Vagina (tissue), 2 donors: ENCODE measurements at places on chromosomes 2 and 18. TPM values are rescaled to one million over a fixed set of nuclear protein-coding genes. Genes with fewer than 3 reads are reported as not detected.

SIX2 gene
- 16.7 TPM for total RNA-seq

DRC1 gene
- total RNA-seq, result not detected

RGPD3 gene
- 0.25 TPM for total RNA-seq

RND3 gene
- 62.1 TPM for total RNA-seq

REG1B gene
- total RNA-seq, result not detected

CD8A gene
- 6.9 TPM for total RNA-seq

ZNF892 gene
- 2.7 TPM for total RNA-seq

PRSS56 gene
- not detected for total RNA-seq

DOCK10 gene
- 9.8 TPM for total RNA-seq

DNA sequence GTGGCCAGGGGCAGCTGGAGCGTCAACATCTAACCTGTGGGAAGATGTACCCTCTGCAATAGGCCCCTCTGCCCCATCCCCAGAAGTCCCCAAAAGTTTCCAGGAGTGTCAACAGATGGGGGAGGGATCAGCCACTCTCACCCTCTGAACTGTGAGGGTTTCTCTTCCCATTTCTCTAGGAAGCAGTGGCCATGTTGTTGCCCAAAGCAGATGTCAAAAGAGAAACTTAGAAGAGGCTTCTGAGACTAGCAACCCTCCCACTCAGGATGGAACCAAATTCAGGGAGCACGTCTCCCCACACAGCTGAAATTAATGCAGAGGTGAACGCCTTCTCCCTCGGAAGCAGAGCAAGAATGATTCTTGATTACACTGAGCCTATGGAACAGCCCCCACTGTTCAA, 70.3 kb downstream of the ARL4C start:
- no peak overlapping the region for H3K4me3 ChIP-seq
- no peaks in the 10 kb centered on the region for H3K36me3 ChIP-seq
- no peak overlapping the region for H3K27ac ChIP-seq
- peaks cover 12% of the 10 kb centered on the region for H3K4me1 ChIP-seq
- no peak for DNase-seq

DNA sequence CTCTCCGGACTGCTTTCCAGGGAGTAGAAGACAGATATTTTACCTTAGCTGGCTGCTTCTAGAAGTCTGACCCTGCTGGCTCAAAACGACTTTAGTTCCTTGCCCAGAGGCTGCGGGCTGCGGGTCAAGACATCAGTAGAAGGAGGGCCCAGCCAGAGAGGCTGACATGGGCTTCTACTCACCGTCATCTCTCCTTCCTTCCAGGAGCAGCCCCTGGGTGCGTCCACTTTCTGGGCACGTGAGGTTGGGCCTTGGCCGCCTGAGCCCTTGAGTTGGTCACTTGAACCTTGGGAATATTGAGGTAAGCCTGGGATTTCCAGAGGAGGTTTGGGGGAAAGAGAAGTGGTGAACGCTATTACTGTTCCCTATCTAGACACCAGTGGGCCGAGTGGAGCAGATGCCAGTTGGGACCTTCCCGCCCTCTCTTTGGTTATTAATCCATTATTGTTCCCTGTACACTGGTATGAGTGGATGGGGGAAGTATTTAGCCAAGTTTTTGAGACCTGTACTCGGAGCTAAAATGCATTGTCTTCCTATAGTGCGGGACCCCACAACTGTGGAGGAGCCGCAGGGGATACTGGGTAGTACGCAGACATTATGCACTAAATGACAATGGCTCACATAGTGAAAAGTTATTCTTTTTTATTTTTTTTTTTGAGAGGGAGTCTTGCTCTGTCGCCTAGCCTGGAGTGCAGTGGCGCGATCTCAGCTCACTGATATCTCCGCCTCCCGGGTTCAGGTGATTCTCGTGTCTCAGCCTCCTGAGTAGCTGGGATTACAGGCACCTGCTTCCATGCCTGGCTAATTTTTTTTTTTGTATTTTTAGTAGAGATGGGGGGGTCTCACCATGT, 26.3 kb upstream of the CASP8 start:
- H3K4me1 ChIP-seq, result peaks cover 20% of the 10 kb centered on the region
- no peaks in the 10 kb centered on the region for H3K27me3 ChIP-seq
- no peak for DNase-seq
- H3K36me3 ChIP-seq, result no peaks in the 10 kb centered on the region
- peak overlapping the region; percentile 5 for H3K4me3 ChIP-seq
- peak overlapping the region; percentile 15 for H3K27ac ChIP-seq

DNA sequence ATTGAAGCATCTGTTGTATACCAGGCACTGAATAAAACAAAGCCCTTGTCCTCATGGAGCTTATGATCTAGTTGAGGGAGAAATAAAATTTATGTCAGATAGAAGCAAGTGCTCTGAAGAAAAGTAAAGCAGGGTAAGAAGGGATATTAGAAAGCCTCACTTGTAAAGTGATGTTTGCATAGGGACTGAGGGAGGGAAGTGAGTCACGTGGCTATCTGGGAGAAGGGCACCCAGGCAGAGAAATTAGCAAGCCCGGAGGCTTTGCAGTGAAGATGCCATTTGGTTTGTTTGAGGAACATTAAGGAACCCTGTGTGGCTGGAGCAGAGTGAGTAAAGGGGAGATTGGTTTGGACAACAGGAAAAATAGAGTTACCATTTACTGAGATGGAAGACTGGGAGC, 52.1 kb downstream of the RBBP8 start:
- DNase-seq, result no peak
- no peaks in the 10 kb centered on the region for H3K27me3 ChIP-seq
- H3K4me3 ChIP-seq, result no peak overlapping the region
- H3K4me1 ChIP-seq, result peaks cover 4% of the 10 kb centered on the region
- H3K36me3 ChIP-seq, result no peaks in the 10 kb centered on the region

DNA sequence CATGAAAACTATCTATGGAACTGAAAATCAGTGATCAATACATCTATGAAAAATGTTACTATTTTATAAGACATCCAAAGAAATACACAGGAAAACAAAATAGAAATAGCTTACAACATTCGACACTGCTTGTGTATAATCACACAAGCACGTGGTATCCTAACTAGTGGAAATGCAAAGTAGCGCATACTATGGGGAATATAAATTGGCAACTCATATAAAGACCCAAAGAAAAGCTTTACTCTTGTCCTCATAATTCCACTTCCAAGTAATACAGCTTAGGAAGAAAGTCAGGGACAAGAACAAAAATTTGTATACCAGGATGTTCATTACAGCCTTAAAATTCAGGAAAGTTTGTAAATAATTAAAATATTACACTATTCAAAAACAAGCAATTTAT, 384.6 kb downstream of the NRXN1 start:
- H3K4me1 ChIP-seq, result no peaks in the 10 kb centered on the region
- no peak for DNase-seq
- no peak overlapping the region for H3K4me3 ChIP-seq
- no peak overlapping the region for H3K27ac ChIP-seq
- H3K36me3 ChIP-seq, result no peaks in the 10 kb centered on the region

GRCh38 chr18:31278609-31279071, 39.3 kb upstream of the DSG1 start:
- H3K36me3 ChIP-seq, result no peaks in the 10 kb centered on the region
- peaks cover 15% of the 10 kb centered on the region for H3K4me1 ChIP-seq
- no peak overlapping the region for H3K4me3 ChIP-seq

DNA sequence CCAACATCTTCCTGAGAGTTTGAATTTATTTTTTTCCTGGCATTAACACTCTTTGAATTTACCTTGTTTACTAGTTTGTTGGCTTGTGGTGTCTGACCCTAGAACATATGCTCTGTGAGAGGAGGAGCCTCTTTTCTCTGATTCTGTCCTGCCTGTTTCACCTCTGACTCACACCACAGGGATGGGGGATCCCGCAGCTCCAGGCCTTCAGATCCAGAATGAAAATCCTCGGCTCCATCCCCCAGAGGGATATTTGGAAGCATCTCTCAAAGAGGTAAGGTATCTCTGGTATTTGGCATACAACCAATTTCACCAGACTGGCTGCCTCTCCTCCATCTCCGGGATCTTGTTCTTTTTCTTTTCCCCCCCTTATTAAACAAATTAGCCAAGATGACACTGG, 104.7 kb downstream of the GPR39 start:
- H3K4me1 ChIP-seq, result no peaks in the 10 kb centered on the region
- H3K27me3 ChIP-seq, result no peaks in the 10 kb centered on the region
- no peak overlapping the region for H3K27ac ChIP-seq
- DNase-seq, result no peak
- no peaks in the 10 kb centered on the region for H3K36me3 ChIP-seq

- H3K36me3 ChIP-seq, result no peaks in the 10 kb centered on the region
- no peaks in the 10 kb centered on the region for H3K27me3 ChIP-seq
- DNase-seq, result no peak
- H3K4me3 ChIP-seq, result no peak overlapping the region
Measured at GRCh38 chr2:26534865-26535662, 57.1 kb upstream of the OTOF start.

DNA sequence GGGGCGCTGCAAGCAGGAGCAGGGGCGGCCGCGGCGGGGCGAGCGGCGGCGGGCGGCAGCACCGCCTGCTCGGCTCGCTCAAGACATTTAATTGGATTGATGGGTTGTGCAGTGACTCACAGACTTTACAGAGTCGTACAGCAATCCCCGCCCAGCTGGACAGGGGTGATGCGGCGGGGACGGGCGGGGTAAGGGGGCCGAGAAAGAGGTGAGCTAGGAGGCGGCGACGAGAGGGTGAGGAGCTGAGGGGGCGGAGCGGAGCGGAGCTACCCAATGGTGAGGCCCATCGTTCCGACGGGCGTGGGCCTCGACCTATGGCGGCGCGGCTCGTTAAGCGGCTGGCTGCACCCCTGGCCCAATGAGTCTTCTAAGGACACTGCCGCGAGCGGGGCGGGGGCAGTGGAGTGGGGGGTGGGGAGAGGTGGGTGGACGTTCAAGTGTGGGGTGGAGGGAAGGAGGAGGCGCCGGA, 97.1 kb upstream of the SERTAD2 start:
- H3K4me3 ChIP-seq, result peak overlapping the region; percentile 79
- no peaks in the 10 kb centered on the region for H3K27me3 ChIP-seq
- no peaks in the 10 kb centered on the region for H3K36me3 ChIP-seq
- peak overlapping the region; percentile 96 for H3K27ac ChIP-seq

DNA sequence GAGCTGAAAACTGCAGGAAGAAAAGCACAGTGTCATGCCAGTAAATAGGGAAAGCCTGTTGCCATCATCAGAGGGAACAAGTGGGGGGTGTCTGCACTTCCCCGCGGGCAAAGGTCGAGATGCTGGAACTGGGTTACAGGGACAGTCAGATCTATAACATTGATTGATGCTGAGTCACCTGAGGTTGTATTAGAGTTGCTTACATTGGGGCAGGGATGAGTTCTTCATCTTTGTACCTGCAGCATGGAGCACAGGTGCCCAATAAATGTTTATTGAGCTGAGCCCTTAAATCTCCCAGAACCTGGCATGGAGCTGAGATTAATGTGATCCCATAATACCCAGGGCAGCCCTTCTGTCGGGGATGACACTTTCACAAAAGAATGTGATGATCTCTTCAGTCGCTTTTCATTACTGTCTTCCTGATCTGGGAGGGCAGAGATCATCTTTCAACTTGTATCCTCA, 5.9 kb upstream of the RNF152 start:
- peaks cover 24% of the 10 kb centered on the region for H3K4me1 ChIP-seq
- no peak overlapping the region for H3K27ac ChIP-seq
- peak; percentile 64 for DNase-seq
- no peaks in the 10 kb centered on the region for H3K27me3 ChIP-seq

GRCh38 chr2:68799140-68800026, 64.8 kb downstream of the ARHGAP25 start:
- H3K27me3 ChIP-seq, result no peaks in the 10 kb centered on the region
- H3K27ac ChIP-seq, result peak overlapping the region; percentile 27
- no peaks in the 10 kb centered on the region for H3K36me3 ChIP-seq
- DNase-seq, result no peak

- H3K4me3 ChIP-seq, result no peak overlapping the region
- no peaks in the 10 kb centered on the region for H3K27me3 ChIP-seq
- no peaks in the 10 kb centered on the region for H3K36me3 ChIP-seq
- no peak overlapping the region for H3K27ac ChIP-seq
- no peak for DNase-seq
Measured at GRCh38 chr2:178799305-178799704, 7.9 kb downstream of the TTN start.

GRCh38 chr2:56100791-56101312, 82.9 kb upstream of the CCDC85A start:
- DNase-seq, result no peak
- no peaks in the 10 kb centered on the region for H3K4me1 ChIP-seq
- H3K27me3 ChIP-seq, result no peaks in the 10 kb centered on the region
- no peak overlapping the region for H3K4me3 ChIP-seq
- no peak overlapping the region for H3K27ac ChIP-seq

GRCh38 chr2:39661826-39662225, 3.9 kb upstream of the TMEM178A start:
- DNase-seq, result no peak
- no peaks in the 10 kb centered on the region for H3K27me3 ChIP-seq
- H3K4me1 ChIP-seq, result peaks cover 4% of the 10 kb centered on the region
- H3K4me3 ChIP-seq, result no peak overlapping the region

GRCh38 chr2:150598383-150598782, 110.9 kb upstream of the RND3 start:
- no peaks in the 10 kb centered on the region for H3K27me3 ChIP-seq
- H3K4me1 ChIP-seq, result no peaks in the 10 kb centered on the region
- no peak for DNase-seq

GRCh38 chr18:10365901-10366300, 88.5 kb upstream of the APCDD1 start:
- H3K4me3 ChIP-seq, result no peak overlapping the region
- no peaks in the 10 kb centered on the region for H3K4me1 ChIP-seq
- H3K27me3 ChIP-seq, result no peaks in the 10 kb centered on the region
- no peak overlapping the region for H3K27ac ChIP-seq
- H3K36me3 ChIP-seq, result no peaks in the 10 kb centered on the region
- DNase-seq, result no peak
